ENCODE measurements at places on chromosomes 3 and 15.
A peak's percentile ranks its signal among the peaks of the same experiment; 100 is the strongest.

DNA sequence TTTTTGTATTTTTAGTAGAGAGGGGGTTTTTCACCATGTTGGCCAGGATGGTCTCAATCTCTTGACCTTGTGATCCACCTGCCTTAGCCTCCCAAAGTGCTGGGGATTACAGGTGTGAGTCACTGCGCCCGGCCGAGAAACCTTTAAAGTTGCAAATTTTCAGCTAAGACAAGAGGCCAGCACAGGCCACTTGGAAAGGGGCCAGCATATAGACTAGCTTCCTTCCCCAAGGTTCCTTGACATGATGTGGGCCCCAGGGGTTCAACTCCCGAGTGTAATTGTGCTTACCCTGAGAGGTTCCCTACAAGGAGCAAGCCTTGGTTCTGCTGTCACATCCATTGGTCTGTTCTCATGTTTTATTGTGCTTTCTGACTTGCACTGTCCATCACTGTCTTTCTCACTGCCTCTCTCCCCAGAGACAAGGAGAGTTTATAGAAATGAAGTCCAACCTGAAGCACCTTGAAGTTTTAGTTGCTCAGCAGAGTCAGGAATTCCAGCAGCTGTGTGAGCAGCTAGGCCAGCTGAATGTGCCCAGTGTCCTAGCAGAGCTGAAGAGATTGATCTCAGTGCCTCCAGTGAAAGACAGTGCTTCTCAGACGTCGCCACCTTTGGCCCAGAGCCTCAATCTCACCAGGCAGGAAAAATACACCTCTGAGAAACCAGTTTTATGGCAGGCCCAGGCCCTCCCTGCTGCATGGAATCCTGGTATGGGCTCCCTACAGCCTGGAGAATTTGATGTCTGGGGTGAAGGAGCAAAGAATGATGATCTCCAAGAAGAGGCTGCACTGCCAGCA is 21.1 kb downstream of the C3orf62 start:
- no peak for DNase-seq

DNA sequence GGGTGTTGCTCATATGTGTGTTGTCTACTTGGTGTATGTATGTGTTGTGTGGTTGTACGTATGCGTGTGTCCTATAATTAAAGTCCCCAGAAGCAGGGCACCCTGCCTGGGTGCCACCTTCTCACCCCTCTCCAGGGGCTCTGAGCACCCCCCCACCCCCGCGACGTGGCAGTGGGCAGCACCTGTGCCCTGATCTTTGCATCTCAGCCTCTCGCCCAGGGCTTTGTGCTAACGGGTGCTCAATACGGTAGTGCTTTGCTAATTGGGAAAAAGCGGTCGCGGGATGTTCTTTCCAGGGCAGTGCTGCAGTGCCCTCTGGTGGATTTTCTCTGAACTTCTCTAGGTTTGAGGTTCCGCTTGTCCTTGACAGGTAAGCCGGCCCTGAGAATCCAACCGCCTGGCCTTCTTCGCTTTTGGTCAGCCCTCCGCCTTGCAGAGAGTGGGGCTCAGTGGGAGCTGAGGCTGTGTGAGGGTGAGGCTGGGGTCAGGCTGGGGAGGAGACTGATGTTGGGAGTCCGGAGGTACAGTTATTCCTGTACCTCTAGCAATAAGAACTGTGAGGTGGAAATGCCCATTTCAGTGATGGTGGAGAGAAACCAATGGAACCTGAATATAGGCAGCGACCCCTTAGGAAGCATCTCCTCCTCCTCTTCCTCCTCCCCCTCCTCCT is 17.6 kb upstream of the EPHB3 start:
- peak; percentile 65 for DNase-seq

- DNase-seq, result no peak
Measured at GRCh38 chr15:42206406-42206805, 1.7 kb downstream of the VPS39 start.

DNA sequence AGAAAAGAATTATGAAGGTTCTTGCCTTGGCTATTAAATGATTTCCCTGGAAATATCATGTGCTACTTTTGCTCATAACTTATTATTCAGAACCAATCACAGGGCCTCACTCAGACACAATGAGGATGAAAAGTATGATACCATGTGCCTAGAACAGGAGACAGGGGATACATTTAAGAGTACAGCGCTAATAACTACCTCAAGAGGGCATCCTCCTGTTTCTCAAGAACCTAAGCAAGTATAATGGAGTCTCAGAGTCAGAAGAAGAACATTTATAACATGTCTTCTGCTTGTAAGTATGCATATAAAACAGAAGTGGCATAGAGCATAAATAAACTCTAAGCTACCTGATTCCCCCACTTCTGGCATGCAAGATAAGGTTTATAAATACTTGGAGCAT is 125.4 kb upstream of the MME start:
- DNase-seq, result peak; percentile 85

GRCh38 chr3:51198477-51198876 is 186.6 kb upstream of the MANF start:
- DNase-seq, result no peak

- no peak for DNase-seq
Measured at GRCh38 chr3:23182996-23183513, 20.1 kb upstream of the UBE2E2 start.

DNA sequence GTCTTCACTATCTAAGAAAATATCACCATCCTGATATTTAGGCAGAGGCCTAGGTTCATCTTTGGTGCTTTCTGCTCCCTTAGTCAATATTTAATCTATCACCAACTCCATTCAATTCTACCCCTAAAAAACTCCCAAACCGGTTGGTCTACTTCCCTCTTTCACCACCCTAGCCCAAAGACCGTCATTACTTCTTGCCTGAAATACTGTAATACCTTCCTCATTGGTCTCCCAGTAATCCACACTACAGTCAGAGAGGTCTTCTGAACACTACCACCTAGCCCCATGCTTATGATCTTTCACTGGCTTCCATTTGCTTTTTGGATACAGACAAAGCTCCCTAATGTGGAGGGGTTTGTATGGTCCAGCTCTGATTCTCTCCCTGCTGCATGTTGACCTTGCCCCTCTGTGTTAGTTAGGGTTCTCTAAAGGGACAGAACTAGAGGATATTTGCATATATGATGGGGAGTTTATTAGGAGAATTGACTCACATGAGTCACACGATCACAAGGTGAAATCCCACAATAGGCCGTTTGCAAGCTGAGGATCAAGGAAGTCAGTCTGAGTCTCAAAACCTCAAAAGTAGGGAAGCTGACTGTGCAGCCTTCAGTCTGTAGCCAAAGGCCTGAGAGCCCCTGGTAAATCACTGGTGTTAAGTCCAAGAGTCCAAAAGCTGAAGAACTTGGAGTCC is 36.4 kb upstream of the ATP2C1 start:
- no peak for DNase-seq

DNA sequence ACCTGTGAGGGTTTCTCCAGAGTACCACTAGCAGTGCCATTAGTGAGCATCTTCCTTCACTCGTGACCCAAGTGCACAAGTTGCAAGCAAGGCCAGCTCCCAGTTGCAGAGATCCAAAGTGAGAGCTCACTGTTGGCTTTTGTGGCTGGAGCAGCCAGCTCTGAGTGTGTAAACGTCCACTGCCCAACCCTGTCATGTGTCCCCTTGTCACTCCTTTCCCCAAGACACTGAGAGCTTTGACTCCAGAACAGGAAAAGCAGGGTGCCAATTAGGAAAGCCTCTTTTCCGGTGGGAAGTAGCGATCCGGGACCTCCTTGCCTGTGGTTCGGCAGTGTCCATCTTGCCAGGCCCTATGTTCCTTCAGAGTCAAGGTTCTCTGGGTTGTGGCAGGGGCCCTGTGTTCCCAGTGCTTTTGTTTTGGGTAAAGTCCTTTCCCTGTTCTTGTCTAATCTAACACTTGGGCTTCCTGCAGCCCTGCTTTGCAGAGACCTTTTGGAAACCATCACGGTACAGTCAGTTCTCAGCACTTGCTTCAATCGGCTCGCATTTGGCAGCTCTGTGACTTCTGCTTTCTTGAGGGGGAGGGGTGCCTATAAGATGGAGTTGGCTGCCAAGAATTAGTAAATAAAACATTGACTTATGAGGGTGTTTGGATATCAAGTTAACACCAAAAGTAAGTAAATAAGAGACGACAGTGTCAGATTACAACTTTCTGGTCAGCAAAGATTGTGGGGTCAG is 90.5 kb downstream of the DNASE1L3 start:
- no peak for DNase-seq

- DNase-seq, result no peak
Measured at GRCh38 chr3:182637350-182638110, 155.8 kb upstream of the ATP11B start.

GRCh38 chr3:137471558-137472204 is 292.4 kb upstream of the SOX14 start:
- DNase-seq, result no peak

DNA sequence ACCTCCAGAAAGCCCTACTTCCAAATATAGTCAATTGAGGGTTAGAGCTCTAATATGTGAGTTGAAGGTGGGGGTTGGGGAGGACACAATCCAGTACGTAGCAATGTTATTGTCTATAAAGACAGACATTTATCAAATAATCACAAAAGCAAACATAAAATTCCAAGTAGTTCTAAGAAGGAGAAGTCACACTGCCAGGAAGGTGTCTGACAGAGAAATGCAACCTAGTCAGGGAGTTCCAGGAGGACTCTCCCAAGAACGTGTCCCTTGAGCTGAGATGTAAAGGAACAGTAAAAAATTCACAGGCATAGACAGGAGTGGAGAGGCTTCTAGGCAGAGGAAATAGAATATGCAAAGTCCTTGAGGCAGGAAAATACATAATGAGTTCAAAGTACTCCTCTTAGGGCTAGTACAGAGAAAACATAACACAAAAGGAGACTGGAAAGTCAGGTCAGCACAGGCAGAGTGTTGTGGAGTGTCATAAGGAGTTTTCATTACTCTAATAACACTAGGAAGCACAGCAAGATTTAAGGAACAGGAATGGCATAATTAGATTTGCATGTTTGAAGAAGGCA is 277.6 kb upstream of the STT3B start:
- DNase-seq, result no peak

- DNase-seq, result no peak
Measured at GRCh38 chr15:59444980-59445545, 7.1 kb downstream of the FAM81A start.

- DNase-seq, result no peak
Measured at GRCh38 chr15:31332681-31333071, 6.0 kb downstream of the KLF13 start.

DNA sequence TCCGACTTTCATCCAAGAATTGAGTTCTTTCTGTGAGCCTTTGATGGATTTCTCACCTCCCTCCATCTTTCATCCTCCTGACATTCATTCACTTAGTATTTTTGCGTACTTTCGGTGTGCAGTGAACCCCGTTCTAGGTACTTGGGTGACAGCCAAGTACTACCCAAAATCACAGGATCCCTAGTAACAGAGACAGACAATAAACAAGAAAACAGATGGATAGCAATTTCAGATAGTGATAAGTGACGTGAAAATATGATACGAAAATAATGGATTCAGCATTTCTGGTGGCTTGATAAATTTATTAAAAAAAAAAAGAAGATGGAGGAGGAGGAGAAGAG is 264 bp upstream of the CMTM6 start:
- no peak for DNase-seq

GRCh38 chr3:71949442-71949841 is 164.5 kb upstream of the PROK2 start:
- no peak for DNase-seq

DNA sequence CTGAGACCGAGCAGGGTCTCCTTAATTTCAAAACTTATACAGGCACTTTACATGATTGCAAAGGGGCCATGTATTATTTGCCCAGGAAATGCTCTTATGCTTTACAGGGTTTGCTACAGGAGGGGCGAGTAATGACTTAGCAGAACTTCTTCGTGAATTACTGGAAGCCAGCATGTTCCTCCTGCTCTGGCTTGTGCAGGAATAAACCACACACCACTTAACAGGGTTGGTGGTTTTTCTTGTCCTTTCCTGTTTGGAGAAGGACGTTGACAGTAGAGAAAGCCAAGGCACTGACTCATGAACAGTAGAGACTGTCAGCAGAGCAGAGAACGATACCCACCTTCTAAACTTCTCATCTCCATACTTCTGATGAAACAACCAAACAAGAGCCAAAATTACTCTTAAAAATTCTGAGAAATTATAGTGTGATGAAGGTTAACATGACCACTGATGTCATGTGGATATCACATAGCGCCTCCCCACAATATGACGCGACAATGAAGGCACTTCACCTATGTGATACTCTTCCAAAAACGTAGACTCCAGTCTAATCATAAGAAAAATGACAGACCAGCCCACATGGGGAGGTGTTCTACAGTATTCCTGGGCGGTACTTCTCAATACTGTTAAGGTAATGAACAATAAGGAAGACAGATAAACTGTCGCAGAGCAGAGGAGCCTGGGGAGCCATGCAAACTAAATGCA is 24.7 kb upstream of the MCTP2 start:
- DNase-seq, result no peak

GRCh38 chr3:122200661-122201060 is 17.2 kb downstream of the CASR start:
- DNase-seq, result no peak

DNA sequence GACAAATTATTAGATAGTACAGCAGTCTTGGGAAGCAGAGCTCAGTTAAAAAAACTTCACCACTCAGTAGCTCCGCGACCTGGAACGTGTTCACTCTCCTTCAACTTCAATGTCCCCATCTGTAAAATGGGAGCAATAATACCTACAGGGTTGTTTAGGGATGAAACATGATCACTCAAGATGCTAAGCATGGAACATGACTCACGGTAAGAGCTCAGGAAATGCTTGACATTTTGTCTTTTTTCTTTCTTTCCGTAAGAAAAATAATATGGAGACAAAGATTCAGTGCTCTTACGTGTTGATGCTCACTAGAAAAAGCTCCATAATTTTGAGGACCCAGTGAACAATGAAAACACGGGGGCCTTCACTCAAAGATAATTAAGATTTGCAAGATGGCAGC is 606.7 kb upstream of the MDFIC2 start:
- DNase-seq, result no peak

- peak; percentile 61 for DNase-seq
Measured at GRCh38 chr3:184345317-184346144, 8.1 kb downstream of the FAM131A start.
